AG10803 (cell line): ENCODE measurements at places on chromosomes 7 and 10.
A peak's percentile ranks its signal among the peaks of the same experiment; 100 is the strongest.

GRCh38 chr7:74164985-74165456 lies 9.1 kb upstream of the EIF4H start:
- DNase-seq: no peak

GRCh38 chr10:58919927-58920654 lies 256.4 kb upstream of the PHYHIPL start:
- peak; percentile 92 for DNase-seq

- DNase-seq: peak; percentile 65
Measured at GRCh38 chr10:36492590-36493515, 632.5 kb upstream of the ANKRD30A start.

- DNase-seq: no peak
Measured at GRCh38 chr10:103800789-103801540, 54.4 kb downstream of the SH3PXD2A start.

- no peak for DNase-seq
Measured at GRCh38 chr7:18239212-18239611, 211.6 kb upstream of the PRPS1L1 start.

DNA sequence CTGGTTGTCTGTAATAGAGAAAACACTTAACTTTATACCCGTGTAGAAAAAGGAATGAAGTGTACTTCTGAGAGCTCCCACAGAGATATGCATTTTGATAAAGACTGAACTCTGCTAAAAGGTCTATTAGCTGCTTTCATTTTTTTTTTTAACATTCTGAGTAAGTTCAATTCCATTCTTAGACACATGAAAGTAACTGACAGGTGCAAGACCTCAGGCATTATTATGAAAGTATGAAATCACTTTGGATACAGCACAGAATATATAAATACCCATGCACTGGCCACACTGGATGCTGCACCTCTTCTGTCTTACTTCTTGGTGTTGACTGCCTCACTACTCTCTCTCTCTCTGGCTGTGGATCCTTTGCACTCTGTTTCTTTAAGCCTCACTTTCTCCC lies 46.2 kb downstream of the VWDE start:
- no peak for DNase-seq

- DNase-seq: no peak
Measured at GRCh38 chr10:69464401-69464800, 13.1 kb downstream of the TSPAN15 start.

- DNase-seq: no peak
Measured at GRCh38 chr7:150999497-151000230, 8.8 kb downstream of the NOS3 start.

DNA sequence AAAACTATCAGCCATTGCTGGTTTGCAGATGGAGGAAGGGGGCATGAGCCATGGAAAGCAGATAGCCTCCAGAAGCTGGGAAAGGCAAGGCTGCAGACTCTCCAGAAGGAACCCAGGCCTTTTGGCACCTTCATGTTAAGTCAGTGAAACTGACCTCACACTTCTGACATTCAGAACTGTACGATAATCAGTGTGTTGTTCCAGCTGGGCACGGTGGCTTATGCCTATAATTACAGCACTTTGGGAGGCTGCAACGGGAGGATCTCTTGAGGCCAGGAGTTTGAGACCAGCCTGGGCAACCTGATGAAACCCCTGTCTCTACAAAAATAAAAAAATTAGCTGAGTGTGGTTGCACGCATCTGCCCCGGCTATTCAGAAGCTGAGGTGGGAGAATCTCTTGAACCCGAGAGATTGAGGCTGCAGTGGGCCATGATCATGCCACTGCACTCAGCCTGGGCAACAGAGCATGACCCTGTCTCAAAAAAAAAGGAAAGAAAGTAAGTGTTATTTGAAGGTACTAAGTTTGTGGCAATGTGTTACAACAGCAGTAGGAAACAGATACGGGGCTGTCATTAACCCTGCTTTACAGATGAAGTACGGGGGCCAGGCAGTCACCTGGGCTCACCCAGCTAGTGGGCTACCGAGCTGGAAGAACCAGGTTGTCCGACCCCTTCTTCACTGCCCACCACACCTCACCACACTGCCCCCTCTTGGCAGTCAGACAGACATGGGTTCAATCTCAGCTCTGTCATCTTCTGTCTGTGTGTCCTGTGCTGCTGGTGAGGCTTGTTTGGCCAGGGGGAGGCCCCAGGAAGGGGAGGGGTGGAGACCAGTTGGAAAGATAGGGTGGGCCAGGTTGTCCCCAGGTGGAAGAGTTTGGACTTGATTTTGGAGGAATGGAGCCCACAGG lies 18.3 kb downstream of the CHST3 start:
- no peak for DNase-seq

GRCh38 chr7:66627881-66628360 lies 760 bp upstream of the KCTD7 start:
- no peak for DNase-seq

DNA sequence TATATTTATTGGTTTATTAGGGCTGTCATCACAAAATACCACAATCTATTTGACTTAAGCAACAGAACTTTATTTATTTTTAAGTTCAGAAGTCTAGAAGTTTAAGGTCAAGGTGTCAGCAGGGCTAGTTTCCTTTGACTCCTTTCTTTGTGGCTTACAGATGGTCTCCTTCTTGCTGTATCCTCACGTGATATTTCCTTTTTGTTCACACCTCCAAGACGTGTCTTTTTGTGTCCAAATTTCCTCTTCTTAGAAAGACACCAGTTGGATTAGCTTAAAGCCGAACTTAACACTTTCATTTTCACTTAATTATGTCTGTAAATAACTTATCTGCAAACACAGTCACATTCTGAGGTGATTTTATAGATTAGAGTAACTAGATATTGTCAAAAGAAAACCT lies 631.4 kb upstream of the POT1 start:
- DNase-seq: no peak

DNA sequence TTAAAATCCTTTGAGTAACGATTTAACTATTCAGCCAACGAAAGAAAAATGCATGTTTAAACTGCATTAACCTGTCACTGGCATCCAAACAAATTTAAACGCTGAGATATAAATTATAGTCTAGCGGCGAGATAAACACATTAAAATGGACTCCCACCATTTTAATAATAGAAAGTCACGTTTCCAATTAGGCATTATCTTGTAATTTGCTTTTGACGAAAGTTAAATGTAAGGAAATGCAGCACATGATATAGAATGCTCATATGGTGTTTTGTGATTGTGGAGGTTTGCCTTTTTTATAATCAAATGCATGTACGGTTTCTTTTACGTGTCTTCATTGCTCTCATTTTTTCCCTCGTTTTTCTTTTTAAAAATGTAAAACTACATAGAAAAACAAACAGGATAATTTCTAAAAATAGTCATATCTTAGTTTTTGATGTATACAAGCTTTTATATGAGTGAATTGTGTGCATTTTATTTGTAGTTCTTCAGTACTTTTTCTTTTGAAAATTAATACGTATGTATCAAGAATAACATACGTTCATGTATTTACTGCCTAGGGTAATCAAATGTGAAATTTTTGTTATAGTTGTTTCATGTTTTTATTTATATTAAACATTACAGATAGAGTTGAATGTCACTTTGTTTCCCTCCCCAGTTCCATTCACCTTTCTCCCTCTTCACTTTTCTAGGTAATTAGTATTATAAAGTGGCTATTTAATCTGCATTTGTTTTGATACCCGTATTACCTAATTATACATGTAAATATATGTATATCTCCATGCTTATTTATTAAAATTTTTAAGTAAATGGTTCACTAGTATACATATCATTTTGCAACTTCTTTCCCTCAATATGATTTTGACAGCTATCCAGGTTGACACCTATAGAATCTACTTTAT lies 1.1 kb upstream of the KLF14 start:
- DNase-seq: no peak

DNA sequence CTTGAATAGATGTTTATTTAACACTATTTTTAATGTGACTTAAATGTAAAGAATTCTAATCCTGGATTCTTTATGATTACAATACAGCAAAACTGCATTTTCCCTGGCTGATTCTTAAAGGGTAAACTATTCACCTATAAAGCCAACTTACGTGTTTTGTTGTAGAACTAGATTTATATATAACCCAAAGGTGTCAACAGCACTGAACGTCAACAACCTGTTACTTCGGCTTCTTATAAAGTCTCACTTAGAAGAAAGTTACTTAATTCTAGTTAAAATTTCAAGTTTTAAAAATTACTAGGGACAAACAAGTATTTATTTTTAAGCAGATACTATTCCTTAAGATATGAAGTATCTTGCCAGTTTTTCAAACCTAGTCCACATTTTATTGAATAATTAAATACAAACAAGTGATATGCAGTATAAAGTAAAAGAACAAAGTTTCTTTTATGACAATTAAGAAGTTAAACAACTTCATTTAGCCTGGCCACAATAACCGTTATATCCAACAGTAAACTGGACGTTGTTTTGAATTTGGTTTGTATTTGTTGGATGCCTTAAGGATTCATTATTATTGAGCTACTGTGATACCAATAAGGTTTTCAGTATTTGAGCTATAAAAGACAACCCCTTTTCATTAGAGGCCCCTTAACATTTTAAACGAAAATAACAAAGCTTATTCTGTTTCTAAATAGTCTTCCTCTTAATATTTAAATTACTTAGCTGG lies 83.1 kb downstream of the SNX10 start:
- no peak for DNase-seq

DNA sequence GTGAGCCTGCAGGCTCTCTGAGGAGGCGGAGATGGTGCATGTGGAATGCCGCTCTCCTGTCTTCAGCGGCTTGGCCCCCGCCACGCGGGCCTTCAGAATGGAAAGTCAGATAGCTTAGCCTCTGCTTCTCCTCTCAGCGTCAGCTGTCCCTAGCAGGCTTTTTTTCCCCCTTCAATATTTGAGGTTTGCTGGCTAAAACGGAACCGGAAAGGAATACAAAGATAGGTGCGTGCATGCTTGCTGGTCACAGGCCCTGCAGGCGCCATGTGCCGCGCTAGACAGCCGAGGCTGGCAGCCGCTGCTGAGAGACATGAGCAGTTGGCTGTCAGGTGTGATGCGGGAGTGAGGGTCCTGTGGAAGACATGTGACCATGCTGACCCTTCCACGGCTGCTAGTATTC lies 161.2 kb upstream of the COBL start:
- no peak for DNase-seq

- DNase-seq: no peak
Measured at GRCh38 chr10:81874875-81875466, at the start of gene NRG3. NRG3 (plus strand) TSS chr10:81875194.

- DNase-seq: peak; percentile 33
Measured at GRCh38 chr7:143490717-143491306, 13.1 kb downstream of the TAS2R41 start.

GRCh38 chr7:29177963-29178600 lies 16.5 kb upstream of the CHN2 start:
- DNase-seq: no peak

DNA sequence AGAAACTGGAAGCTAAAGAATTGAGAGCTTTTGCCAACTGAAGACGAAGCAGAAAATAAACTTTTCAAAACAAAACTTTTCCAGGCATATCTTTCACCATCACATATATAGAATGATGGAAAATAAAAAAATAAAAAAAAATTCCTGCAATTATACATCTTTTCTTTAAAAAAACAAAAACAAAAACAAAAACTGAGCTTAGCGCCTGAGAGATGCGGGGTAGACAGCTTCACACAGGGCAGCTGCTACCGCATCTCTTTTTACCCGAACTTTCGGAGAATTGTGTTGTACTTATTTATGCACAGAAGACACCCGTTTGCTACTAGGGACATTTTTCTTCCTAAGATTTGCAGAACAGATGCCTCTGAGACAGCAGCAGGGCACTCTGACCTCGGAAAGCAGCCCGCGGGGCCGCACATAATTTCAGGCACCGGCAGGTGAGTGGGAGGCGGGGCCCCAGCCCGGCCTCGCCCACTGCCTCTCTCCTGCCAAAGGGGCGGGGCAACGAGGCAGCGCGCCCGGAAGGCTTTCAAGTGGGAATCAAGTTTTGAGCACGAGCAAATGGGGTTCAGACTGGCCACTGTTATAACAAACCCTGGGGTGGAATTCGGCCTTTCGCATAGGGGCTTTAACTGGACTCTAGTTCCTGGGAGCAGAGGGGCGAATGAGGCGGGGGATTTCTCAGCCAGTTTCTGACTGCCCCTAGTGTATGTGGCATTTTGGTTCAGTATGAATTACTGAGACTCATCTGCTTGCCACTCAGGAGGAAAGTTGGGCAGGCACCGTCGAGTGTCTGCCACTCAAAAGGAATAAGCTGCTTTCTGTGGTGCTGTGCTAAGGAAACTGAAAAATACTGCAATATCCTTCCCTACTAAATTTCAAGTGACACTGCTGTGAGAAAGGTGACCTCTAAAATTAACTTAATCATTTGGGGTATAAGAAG lies 18.5 kb upstream of the FAM133B start:
- DNase-seq: no peak

DNA sequence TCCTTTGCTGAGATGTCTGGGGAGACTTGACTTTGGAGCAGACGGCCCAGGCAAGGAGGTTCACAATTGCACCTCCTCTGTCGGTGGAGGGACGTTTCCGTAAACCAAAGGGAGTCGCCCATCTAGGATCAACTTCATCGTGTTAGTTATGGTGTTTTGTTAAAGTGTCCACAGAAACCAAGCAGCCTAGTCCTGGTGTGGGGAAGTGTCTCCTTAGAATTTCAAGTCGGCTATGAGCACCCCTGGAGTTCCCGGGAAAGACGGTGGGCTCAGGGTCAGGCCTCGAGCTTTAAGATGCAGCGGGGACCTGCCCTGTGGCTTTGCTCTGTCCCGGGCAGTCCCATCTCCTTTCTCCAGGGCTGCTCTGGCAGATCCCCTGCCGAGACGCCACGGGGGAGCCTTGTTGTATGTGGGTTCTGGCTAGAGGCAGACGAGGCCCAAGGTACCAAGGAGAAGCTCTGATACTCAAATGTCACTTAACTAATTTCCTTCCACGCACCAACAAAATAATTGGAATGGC lies 319.2 kb downstream of the ADARB2 start:
- DNase-seq: no peak

- no peak for DNase-seq
Measured at GRCh38 chr10:131145756-131146155, 165.8 kb downstream of the TCERG1L start.

DNA sequence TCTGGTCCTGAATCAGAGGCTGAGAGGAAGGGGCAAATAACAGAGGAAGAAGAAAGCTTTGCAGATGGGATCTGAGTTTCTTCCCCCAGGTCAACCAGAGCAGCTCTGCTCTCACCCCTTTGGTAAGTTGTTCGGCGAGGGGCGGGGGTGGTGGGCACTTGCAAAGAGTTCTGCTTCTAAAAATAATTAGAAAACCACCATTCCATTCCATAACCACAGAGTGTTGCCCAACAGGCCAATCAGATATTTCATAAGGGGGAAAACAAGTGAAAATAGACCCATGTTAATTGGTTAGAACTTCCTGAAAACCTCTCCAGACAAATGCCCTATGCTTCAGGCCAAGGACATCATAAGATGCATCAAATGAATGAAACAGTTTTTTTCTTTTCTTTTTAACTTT lies 43.6 kb upstream of the R3HCC1L start:
- no peak for DNase-seq

- peak; percentile 43 for DNase-seq
Measured at GRCh38 chr7:139618482-139619366, 95.2 kb downstream of the CLEC2L start.

- DNase-seq: peak; percentile 13
Measured at GRCh38 chr10:32111585-32111984, 55.4 kb upstream of the KIF5B start.
